NCI-H748 treated with DMSO at 0.1 percent for 48 hours (cell line): ENCODE measurements at places on chromosomes 4 and X.

DNA sequence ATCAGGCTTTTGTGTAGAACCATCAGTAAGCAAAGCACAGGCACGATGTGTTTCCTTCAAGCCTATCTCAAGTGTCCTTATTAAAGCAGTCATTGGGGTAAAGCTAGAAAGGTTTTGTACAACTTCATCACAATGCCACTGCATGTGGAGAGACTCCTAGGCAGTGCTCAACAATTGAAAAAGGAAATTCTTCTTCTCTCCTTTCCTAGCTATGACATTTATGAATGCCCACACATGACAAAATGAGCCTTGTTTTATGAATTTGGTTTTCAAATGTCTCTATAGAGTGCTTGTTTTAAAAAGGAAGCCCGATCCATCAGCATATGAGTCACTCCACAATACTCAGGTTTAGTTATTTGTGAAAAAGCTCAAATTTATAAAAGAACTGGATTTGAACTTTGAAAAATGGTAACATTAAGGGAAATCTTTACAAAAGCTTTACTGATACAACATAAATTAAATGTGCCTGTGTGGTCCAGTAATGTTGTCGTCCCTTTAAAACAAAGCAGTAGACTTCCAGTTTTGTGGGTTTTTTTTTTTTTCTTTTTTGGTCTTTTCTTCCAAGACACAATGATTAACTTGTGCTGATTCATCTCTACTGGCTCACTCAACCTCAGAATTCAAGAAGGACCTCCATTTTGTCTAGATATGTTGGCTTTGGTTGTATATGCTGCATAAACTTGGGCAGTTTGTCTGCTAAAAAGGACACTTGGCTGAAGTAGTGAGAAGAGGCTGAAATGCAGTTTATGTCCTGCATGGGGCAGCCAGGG lies 273.8 kb downstream of the GASK1B start:
- no peak for DNase-seq

DNA sequence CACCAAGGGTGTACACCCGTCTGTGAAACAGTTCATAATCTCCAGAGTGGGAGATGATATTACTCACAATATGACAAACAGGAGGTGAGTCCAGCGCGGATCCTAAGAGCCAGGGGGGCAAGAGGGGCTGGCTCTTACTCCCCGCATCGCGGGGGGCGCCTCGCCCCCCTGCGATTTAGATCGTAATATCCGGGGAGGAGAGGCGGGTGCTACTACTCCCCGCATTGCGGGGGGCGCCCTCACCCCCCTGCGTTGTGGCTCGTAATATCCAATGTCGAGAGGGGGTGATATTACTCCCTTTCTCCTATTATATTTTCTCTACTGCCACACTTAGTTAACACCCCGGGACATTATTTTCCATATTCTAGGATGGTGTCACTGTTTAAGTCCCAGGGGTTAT lies 131.9 kb downstream of the ADRA2C start:
- DNase-seq: no peak

- DNase-seq: no peak
These were observed 8.5 kb downstream of the CNKSR2 start for GRCh38 chrX:21382715-21383114.

GRCh38 chr4:47499700-47500099 lies 14.6 kb downstream of the ATP10D start:
- DNase-seq: no peak

DNA sequence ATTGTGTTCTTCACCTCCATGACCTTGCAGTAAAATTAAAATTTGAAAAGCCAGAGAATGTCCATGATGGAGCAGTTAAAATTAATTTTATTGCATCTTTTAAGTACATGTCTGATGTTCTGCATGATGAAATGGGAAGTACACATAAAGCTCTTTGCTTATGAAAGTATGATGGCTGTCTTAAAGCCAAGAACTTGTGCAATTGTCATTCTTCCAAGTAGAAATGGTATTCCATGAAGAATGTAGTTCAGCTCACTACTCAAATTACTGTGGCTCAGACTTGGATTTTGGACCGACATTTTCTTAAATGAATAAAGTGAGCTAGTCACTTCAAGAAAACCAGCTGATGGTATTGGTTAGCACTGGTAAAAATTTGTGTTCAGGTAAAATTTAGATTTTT lies 161.7 kb upstream of the CXCL13 start:
- DNase-seq: no peak

DNA sequence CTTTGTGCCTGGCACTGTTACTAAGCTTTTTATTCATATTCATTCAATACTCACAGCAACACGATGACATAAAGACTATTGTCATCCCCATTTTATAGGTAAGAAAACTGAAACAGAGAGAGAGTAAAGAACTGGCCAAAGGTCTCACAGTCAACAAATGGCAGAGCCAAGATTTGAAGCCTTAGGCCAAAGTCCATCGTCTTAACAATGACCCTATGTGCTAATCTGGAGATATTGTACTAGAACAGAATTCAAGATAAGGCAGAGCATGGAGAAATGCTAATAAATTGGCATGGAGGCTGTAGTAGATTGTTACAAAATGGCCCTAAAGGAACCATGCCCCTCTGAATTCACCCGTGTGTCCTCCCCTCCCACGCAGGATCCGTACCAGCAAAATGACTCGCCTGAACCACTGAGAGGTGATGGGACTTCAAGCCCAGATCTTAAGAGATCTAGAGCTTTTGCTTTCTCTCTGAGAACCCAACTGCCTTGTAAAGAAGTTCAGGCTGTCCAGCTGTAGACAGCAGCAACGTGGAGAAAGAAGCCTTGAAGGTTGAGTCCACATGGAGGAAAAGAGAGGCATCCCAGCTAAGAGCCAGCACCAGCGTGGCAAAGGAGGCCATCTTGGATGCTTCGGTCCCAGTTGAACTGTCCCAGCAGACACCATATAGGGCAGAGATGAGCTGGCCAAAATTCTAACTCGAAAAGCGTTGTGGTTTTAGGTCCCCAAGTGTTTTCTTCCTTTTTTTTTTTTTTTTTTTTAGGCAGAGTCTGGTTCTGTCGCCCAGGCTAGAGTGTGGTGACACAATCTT lies 52.8 kb upstream of the RBM47 start:
- DNase-seq: no peak

DNA sequence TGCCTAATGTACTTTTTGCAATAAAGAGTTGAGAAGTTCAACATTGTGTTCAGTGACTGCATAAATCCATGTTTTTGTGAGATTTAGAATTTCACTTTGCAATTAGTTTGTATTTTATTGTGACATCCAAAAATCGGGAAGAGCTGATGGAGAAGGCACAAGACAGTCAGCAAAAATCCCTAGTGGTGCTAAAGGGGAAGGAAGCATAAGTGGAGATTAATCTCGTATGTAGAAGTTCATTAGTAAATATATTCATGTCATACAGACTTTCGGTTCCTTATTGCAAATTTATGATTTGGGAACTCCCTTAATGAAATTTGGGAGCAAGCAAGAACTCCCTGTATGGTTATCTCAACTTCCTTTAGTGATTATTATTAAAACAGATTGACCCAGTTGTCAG lies 57.8 kb upstream of the SLC39A8 start:
- no peak for DNase-seq

DNA sequence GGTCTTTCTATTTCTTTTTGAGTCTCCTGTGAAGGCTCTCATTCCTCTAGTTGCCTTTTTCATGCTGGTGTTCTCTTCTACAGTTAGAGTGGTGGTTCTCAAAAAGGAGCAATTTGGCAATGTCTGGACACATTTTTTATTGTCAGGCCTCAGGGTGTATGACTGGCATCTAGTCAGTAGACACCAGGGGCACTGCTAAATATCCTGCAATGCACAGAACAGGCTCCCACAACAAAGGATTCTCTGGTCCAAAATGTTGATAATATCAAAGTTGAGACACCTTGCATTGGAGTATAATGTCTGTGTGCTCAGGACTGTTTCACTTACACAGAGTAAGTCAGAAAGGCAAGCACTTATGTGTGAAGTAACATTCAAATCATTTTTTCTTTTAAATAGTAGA lies 1360.7 kb downstream of the ADGRL3 start:
- no peak for DNase-seq

GRCh38 chr4:137892134-137892533 lies 350.0 kb downstream of the SLC7A11 start:
- DNase-seq: no peak

DNA sequence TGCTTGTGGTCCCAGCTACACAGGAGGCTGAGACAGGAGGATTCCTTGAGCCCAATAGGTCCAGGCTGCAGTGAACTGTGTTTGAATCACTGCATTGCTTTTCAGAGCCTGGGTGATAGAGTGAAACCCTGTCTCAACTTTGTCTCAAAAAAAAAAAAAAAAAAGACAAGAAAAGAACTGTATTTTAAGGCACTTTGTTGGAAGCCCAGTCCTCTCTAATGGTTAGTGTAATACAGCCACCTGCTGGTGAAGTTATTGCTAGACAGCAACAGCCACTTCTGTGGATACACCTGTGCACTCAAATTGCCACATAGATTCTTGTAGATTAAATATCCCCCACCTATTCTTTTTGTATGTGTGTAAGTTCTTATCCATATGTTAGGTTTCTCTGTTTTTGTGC lies 10.1 kb upstream of the FGG start:
- peak; percentile 6 for DNase-seq

- no peak for DNase-seq
These were observed 93.1 kb downstream of the STK32B start for GRCh38 chr4:5144384-5144783.

DNA sequence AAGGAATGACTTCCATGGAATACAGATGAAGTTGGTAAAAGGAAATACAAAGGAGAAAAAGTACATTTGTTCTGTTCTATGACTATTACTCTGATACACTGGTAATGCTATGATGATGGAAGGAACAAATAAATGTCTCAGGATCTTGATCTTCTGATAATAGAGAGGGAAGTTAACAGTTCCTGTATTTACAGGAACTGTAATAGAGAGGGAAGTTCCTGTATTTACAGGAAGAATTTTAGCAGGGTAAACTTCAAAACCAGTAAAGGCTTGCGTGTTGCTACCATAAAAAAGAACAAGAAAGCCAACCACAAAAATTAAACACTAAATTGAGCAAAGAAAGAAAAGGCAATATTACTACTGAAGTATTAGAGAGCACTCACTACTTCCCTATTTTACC lies 91.7 kb upstream of the HPGD start:
- no peak for DNase-seq

- DNase-seq: no peak
These were observed 234.2 kb downstream of the UNC5C start for GRCh38 chr4:95314573-95314972.

DNA sequence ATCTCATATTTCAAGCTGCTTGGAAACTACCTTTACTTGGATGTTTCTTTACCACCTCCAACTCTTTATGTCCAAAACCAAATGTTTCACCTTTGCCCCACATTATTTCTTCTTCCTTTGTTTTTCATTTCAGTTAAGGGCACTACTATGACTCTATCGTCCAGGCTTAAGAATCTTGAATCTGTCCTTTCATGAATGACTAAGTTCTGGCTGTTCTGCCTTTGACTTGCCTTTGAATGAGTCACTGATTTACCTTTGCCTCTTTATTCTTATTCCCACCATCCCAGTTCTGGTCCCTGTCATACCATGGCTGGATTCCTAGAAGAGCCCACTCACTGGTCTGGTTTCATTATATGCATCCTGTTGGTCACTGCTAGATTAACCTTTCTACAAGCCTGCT lies 30.6 kb upstream of the PLAC1 start:
- no peak for DNase-seq

DNA sequence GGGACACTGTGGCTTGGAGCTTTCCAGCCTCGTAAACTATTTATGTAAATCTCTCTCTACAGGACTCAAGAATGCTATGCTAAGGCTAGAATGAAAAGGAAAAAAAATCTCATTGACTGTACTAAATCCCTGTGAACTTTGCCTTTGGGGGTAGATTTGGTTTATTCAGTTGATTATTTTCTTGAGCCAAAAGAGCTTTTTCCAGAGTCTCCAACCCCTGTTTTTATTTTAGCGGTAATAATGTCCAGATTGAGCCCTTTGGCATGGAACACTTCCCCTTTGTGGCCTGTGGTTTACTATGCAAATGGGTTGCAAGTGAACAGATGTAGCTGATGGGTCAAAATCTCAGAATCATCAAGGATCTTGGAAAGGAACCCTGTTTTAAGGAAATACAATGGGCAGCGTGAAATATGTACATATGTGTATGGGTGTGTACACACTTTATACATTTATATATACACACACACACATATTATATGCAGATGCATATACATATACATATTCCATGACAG lies 72.9 kb downstream of the FAM9B start:
- DNase-seq: no peak

GRCh38 chr4:176744091-176744490 lies 48.6 kb downstream of the VEGFC start:
- DNase-seq: no peak

GRCh38 chrX:56253832-56254703 lies 21.9 kb downstream of the KLF8 start:
- no peak for DNase-seq

DNA sequence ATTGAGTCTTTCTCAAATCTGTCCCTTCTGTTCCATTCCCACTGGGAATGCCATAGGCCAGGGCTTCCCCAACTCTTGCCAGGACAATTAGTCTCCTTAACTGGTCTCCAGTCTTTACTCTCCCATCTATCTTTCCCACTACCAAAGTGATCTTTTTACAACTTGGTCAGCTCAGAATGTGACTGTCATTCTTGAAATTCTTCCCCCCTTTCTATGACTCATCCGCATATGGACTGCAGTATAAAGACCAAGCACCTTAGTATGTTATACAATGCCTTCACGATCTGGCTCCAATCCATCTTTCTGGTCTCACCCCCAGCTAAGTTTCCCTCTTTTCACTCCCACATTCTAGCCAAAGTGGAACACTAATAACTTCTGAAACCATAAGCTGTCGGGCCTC lies 383.8 kb downstream of the OPHN1 start:
- DNase-seq: no peak

DNA sequence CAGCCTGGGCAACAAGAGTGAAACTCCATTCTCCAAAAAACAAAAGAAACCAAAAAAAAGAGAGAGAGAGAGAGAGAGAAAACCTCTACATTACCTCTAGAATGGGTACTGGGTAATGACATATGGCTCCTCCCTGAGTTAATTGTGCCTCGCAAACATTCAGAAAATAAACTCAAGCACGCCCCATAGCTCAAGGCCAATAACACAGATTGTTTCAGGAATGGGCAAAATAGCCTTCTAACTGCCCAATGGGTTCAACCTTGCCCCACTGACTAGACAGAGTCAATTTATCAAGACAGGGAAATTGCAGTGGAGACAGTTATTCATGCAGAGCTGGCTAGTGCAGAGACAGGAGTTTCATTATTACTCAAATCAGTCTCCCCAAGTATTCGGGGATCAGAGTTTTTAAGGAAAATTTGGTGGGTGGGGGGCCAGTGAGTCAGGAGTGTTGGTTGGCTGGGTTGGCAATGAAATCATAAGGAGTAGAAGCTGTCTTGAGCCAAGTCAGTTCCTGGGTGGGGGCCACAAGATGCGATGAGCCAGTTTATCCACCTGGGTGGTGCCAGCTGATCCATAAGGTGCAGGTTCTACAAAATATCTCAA lies 25.1 kb downstream of the NIPAL1 start:
- DNase-seq: no peak

DNA sequence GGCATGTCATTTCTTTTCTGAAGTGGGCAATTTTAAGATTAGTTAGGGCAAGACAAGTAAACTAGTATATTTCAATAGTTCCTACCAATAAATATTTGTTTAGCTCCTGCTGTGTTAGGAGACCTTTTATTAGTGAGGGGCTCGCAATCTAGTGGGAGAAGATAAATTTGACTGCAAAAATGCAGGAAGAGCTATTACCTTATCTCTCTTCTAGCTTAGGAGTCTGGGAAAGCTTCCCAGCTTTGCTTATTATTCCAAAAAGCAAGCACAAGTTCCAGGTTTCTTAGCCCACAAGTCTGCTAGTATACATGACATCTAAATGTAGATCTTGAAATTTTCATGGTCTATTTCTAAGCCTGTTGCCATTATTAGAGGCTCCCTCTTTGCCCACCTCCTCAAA lies 191.1 kb downstream of the GC start:
- DNase-seq: no peak

GRCh38 chrX:123215397-123216089 lies 31.5 kb downstream of the GRIA3 start:
- no peak for DNase-seq
